Vein endothelial cell (primary cell): ENCODE measurements at places on chromosomes 1 and 21. TPM values are rescaled to one million over a fixed set of nuclear protein-coding genes. Genes with fewer than 3 reads are reported as not detected.

Gene PCSK9
- total RNA-seq: 0.10 TPM in 1 of 2 replicates, not detected in the other

Gene TLR5
- total RNA-seq: under 0.01 and 0.96 TPM in 2 replicates

Gene SERPINC1
- 0.38 TPM in 1 of 2 replicates, not detected in the other for total RNA-seq

Gene FAM151A
- total RNA-seq: not detected in 2 replicates

Gene MCOLN2
- not detected in 2 replicates for total RNA-seq

Gene ZNF683
- total RNA-seq: not detected in 2 replicates

Gene S100A7A
- total RNA-seq: not detected in 2 replicates

Gene RGL1
- 30.5 and 34.6 TPM in 2 replicates for total RNA-seq

Gene F13B
- not detected in 2 replicates for total RNA-seq

Gene USH2A
- not detected in 2 replicates for total RNA-seq

Gene OR2L8
- not detected in 2 replicates for total RNA-seq

Gene NGF
- total RNA-seq: not detected in 2 replicates

Gene F3
- total RNA-seq: 0.65 and 1.5 TPM in 2 replicates

Gene FAM163A
- total RNA-seq: 0.10 TPM in 1 of 2 replicates, not detected in the other

Gene MX1
- total RNA-seq: 3.3 and 4.7 TPM in 2 replicates

Gene LORICRIN
- total RNA-seq: not detected in 2 replicates

Gene BRINP3
- total RNA-seq: not detected in 2 replicates

Gene APCS
- total RNA-seq: not detected in 2 replicates

Gene DYNLT5
- 3.4 and 3.9 TPM in 2 replicates for total RNA-seq

Gene HUNK
- total RNA-seq: under 0.01 and 0.10 TPM in 2 replicates

Gene MIXL1
- 0.10 TPM in 1 of 2 replicates, not detected in the other for total RNA-seq

Gene SH3GLB1
- 68.3 and 90.8 TPM in 2 replicates for total RNA-seq

Gene SDCCAG8
- 48.5 and 51.9 TPM in 2 replicates for total RNA-seq

Gene KRTAP10-1
- total RNA-seq: not detected in 2 replicates

Gene LMOD1
- total RNA-seq: under 0.01 and 0.10 TPM in 2 replicates

Gene SLC2A5
- under 0.01 and 0.33 TPM in 2 replicates for total RNA-seq

Gene HES3
- total RNA-seq: not detected in 2 replicates

Gene BARHL2
- not detected in 2 replicates for total RNA-seq

Gene UTP25
- total RNA-seq: 13.1 and 14.5 TPM in 2 replicates

Gene C1QA
- total RNA-seq: not detected in 2 replicates

Gene CACYBP
- total RNA-seq: 113 and 270 TPM in 2 replicates

Gene NEK2
- total RNA-seq: 7.2 and 13.8 TPM in 2 replicates

Gene FNDC5
- total RNA-seq: 0.33 and 0.48 TPM in 2 replicates

Gene FALEC
- total RNA-seq: not detected in 2 replicates

Gene FAM43B
- not detected in 2 replicates for total RNA-seq

Gene BCL2L15
- 0.19 and 0.33 TPM in 2 replicates for total RNA-seq

Gene MRPS14
- 15.2 and 16.7 TPM in 2 replicates for total RNA-seq

Gene LPAR3
- total RNA-seq: not detected in 2 replicates

Gene CNKSR1
- not detected in 2 replicates for total RNA-seq

Gene FCRLA
- 0.10 TPM in 1 of 2 replicates, not detected in the other for total RNA-seq
